NCI-H510A treated with DMSO at 0.1 percent for 48 hours (cell line): ENCODE measurements at places on chromosomes 1 and 21.

GRCh38 chr1:24438423-24438901, 22.9 kb downstream of the NIPAL3 start:
- no peak for DNase-seq

DNA sequence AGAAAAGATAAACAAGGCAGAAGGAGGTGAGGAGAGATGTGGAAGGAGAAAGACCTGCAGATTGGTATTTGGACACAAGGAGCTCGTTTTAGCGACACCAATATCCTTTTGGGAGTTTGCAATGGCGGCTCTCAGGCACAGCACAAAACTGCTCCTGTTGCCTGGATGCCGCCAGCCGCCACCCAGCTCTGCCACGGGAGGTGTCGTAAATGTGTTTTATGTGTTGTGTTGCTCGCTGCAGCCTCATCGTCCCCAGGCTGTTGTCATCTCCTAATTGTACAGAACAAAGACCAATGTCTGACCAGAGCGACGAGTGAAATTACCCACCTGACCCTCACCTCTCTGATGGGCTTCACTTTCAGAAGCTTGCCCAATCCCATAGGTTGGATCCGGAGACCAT, 96.6 kb upstream of the ZNF281 start:
- no peak for DNase-seq

DNA sequence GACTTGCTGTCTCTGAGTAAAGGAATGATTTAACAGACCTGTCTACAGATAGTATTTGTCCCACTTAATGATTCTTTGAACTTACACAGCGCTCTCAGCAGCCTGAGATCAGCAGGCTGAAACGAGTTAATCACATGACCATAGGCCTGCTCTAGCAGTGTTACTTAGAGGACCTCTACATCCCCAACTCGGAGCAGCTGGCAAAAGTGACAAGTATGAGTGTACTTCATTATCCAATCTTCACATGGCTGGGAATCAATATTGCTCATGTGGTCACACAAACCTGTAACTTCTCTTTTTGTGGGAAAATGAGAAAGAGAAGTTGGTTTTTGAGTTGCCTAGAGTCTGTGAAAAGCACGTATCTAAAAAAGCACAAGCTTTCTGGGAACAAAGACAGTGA, 11.4 kb upstream of the ATP13A2 start:
- DNase-seq = no peak

DNA sequence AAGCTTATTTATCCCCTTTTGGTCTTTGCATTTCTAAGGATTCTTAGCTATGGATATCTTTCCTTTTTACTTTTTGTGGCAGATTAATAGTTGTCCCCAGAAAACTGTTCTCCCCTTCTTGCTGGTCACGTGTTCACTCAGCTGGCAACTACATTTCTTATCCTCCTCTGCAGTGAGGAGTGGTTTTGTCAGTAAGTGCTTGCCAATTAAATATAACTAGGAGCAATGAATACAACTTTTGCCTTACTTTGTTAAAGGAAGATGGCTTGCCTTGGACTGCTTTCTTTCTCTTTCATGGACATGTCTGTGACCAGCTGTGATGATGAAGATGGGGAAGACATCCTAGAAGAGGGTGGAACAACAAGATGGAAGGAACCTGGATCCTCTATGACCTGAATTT, 15.6 kb upstream of the ALG14 start:
- DNase-seq = no peak

DNA sequence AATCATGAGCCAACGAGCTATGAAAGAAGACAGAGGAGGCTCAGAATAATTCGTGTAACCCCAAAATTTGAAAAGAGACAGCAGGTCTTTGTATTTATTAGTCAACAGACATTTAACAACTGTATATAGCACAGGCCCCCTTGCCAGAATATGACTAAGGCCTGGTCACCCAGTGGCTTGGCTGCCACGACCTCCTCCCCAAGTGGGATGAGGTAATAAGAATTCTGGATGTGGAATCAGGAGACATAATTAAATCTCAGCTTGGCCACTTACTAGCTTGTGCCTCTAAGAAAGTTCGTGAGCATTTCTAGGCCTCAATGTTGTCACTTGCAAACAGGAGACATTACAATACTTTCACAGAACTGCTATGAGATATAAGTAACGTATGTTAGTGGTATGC, 134.2 kb upstream of the TNFSF4 start:
- no peak for DNase-seq

- no peak for DNase-seq
Measured at GRCh38 chr1:201095581-201095980, 16.6 kb downstream of the CACNA1S start.

GRCh38 chr1:9993561-9994075, 3.4 kb upstream of the RBP7 start:
- no peak for DNase-seq

GRCh38 chr1:236150311-236150955, 8.1 kb downstream of the GPR137B start:
- DNase-seq = no peak

DNA sequence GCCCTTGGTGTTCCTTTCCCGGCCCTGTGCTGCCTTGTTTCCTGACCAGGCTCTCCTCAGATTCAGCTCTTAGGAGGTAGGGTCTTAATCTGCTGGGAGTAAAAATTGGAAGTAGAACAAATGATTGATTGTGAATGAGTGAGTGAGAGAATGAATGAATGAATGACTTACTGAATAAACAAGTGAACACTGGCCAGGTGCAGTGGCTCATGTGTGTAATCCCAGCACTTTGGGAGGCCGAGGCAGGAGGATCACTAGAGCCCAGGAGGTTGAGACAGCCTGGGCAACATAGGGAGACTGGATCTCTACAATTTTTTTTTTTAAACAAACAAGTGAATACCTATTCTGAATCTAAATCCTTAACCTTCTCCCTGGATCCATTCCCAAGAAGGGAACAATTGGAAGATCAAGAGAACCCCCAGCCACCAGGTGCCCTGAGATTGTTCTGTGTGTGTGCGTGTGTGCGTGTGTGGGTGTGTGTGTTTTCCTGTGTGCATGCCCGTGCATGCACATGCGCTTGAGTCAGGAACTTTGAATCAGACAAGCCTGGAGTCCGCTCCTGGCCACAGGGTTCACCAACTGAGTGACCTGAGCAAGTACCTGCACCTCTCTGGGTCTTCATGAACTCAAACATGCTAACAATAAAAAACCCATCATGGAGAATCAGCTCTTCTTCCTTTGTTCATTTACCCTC, 24.3 kb upstream of the CITED4 start:
- no peak for DNase-seq

DNA sequence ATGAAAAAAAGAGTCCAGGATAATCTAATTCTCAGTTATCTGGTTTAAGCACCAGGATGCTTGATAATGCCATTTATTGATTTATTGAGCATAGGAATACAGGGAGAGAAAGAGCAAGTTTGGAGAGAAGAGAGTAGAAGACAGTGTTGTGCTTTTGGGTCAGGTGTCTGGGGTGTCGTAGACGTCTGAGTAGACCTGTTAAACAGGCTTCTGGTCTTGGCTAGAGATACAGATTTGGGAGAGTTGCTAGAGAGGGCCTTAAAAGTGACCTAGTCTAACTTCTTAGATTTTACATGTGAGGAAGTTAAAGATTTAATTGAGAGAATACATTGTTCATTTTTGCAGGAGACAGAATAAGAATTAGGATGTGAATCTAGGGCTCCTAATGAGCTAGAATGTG, 34.3 kb downstream of the CNST start:
- no peak for DNase-seq

GRCh38 chr21:14513804-14514203, 32.3 kb downstream of the SAMSN1 start:
- DNase-seq = no peak

DNA sequence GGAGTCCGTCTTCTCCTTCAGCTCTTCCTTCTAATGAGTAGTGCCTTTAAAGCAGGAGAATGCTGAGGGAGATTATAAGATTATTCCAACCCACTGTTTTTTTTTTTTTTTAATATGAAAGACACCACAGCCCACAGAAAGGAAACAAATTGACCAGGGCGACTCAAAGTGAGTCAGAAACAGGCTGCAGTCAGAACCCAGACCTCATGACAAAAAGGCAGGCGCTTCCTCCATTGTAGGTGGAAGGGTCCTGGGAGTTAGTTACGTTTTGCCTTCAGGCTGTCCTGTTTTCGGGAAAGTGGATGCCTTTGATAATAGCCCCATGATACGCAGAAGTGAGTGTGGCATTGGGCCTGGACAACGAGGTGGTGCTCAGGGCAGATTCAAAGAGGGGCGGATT, 21.0 kb downstream of the PLXNA2 start:
- no peak for DNase-seq

GRCh38 chr1:114558544-114558943, 22.9 kb downstream of the BCAS2 start:
- peak; percentile 9 for DNase-seq

DNA sequence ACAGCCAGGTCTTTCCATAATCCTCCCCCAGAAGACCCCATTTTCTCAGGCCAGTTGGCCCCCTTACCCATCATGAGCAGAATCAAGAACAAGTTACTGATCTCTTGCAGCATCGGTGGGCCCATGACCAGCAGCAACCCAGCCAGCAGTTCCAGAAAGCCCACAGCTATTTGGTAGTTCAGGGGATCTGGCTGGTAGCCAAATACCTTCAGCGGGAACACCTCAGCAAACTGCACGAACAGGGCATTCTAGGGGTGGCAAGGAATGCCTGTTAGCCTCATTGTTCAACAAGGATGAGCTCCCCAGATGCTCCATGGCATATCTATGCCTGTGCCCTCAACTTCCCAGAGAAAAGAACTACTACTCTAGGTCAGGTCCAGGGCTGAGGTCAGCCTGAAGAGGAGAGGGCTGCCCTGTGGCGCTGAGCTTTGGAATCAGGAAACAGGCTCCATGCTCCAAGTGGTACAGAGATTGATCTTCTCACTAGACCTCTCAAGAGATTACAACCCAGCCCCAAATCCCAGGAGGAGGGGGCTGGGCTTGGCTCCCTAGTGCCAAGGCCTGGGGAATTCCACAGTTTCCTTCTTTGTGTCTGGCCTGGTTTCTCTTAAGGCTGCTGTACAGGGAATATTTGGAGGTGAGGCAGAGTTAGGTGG, 1.3 kb downstream of the TMEM35B start:
- DNase-seq = no peak

GRCh38 chr1:60149251-60149650, 75.7 kb upstream of the C1orf87 start:
- peak; percentile 10 for DNase-seq

GRCh38 chr1:241253471-241253870, 103.5 kb downstream of the RGS7 start:
- DNase-seq = no peak

DNA sequence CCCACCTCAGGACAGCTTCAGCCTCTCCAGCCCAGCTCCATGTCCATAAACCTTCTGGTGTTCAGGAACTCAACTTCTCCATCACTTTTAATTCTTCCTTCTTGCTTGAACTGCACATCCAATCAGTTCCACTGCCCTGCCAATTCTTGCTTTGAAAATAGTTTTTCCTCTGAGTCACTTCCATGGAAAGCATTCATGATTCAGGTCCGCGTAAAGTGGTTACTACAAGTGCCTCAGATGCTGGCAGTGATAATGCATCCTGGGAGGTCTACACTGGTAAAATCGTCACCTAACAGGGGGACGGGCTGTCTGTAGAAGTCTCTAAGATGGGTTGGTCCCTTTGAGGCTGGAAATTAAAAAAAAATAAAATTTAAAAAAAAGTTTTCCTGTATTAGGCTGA, 25.9 kb upstream of the RCAN1 start:
- no peak for DNase-seq

- no peak for DNase-seq
Measured at GRCh38 chr1:67846538-67846937, 13.3 kb upstream of the GNG12 start.

GRCh38 chr1:118136187-118136941, 48.7 kb downstream of the SPAG17 start:
- DNase-seq = no peak

- DNase-seq = no peak
Measured at GRCh38 chr1:74716822-74717221, 16.0 kb downstream of the CRYZ start.

DNA sequence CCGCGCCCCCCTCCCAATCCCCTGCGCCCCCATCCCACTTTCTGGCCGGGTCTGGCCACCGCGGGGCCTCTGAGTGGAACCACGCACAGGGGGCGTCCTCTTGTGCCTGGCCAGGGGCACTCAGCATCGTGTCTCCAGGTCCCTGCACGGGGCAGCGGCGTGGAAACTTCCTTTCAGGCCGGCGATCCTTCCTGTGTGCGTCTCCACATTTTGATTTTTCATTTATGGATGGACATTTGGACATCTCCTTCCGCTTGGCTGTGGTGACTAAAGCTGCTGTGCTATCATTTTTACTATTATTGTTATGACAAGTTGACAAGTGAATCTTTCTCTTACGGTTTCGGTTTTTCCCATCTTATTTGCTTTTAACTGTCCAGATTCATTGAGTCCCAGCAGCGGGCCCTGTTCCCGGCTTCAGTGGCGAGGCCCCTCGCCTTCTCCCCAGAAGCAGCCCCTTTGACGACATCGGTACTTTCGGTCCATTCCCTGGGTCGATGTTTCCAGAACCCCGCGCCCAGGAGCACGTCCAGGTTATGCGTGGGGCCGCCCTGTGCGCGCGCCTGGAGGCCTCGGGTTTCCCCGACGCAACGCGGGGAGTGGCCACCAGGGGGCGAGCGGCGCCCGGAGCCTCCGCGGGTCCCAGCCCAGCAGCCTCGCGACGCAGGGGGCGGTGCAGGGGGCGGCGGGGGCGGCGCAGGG, 12.4 kb upstream of the SLC19A1 start:
- no peak for DNase-seq

GRCh38 chr1:21550097-21550496, 40.9 kb downstream of the ALPL start:
- DNase-seq = no peak

GRCh38 chr1:1183833-1184775, 10.4 kb downstream of the TTLL10 start:
- no peak for DNase-seq

DNA sequence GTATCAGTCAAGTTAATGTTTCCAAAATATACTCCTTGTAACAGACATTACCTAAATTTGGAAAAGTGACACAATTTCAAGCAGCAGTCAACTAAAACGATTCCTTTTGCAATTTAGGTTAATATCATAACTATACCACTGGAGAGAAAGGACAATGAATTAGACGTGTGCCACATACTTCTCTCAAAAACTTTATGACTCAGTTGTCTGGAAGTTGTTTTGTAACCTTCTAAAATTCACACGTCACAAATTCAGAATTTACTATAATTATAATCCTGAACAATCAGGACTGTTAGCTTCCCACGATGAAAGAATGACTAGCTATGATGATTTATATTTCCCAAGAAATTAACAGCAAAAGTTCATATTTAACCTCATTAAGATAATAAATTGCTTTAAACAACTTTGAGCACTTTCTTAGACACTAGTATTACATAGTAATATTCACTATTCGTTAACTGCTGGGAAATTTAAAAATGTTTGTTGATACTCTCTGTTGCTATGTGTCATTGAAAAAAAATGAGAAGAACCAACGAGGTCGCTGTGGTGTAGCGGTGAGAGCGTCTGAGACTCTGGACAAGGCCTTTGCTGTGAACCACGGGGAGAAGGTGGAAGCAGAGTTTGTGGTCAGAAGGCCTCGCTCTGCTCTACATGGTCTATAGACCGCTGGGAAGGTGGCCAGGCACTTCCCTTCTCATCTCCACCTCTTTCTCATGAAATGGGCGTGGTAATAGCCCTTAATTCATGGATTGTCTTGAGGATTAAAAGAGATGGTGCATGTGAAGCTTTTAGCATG, 27.9 kb upstream of the BATF3 start:
- DNase-seq = no peak
